Heart left ventricle (tissue), 16 donors: ENCODE measurements at places on chromosomes 16 and 17. TPM values are rescaled to one million over a fixed set of nuclear protein-coding genes. Genes with fewer than 3 reads are reported as not detected.

TPSD1 gene
- not detected for total RNA-seq

GPR179 gene
- total RNA-seq = not detected

CTRB1 gene
- 3.7 TPM for total RNA-seq

FSCN2 gene
- total RNA-seq = 0.63 TPM

CNTNAP4 gene
- not detected for total RNA-seq

TBC1D3B gene
- 1.3 TPM for total RNA-seq

WNT3 gene
- total RNA-seq = 1.2 TPM

XYLT2 gene
- total RNA-seq = 12.0 TPM

TEFM gene
- total RNA-seq = 22.9 TPM

CD300H gene
- total RNA-seq = not detected

GRCh38 chr17:74444406-74444805 is 12.5 kb downstream of the GPRC5C start:
- DNase-seq = no peak

GRCh38 chr16:48180868-48181480 is 25.2 kb upstream of the ABCC12 start:
- DNase-seq = no peak

DNA sequence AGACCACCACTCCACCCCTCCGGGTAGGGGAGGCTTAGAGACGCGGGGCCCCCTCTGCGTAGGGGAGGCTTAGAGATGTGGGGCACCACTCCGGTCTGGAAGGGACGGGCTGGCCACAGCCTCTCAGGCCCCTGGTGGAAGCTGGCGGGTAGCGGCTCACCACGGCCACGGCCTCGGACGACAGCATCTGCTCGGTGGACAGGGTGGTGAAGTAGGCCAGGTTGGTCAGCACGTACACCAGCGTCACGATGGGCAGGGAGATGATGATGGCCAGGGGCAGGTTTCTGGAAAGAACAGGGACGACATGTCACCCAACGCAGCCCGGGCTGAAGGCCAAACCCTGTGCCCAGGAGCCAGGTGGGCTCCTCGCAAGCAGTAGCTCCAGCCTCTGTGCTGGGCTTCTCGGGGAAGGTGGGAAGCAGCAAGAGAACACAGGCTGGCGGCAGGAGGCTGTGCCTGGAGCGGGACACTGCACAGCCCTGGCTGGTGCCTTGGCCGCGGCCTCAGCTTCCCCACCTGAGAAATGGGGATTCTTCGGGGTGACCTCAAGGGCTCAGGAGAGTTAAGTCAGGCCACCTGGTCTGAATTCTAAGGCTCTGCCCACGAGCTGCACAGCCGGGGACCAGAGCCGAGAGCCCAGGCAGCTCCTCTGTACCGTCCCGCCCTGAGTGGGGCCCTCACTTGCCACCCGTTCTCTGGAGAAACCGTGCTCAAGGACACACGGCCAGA is 29.6 kb downstream of the SLC7A5 start:
- no peak for DNase-seq

- DNase-seq = no peak
Measured at GRCh38 chr17:79535728-79536025, 75.2 kb downstream of the RBFOX3 start.

- DNase-seq = peak; percentile 45
Measured at GRCh38 chr17:31492880-31493655, 101.6 kb downstream of the RAB11FIP4 start.

DNA sequence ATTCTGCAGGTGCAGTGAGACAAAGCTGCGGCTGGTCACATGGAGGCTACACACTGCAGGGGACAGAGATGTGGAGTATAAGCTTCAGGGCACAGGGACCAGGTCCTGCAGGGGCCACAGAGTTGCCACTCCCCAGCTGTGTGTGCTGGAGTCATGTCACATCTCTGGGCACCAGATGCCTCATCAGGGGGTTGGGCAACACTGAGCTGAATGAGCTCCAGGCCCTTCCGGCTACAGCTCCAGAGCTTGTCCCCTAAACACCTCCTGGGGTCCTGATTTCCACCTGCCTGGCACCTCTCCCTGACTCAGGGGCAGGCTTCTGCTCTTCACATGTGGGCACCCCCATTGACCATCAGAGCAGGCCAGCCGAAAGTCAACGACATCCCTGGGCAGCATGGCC is 32.5 kb downstream of the SPHK1 start:
- no peak for DNase-seq

DNA sequence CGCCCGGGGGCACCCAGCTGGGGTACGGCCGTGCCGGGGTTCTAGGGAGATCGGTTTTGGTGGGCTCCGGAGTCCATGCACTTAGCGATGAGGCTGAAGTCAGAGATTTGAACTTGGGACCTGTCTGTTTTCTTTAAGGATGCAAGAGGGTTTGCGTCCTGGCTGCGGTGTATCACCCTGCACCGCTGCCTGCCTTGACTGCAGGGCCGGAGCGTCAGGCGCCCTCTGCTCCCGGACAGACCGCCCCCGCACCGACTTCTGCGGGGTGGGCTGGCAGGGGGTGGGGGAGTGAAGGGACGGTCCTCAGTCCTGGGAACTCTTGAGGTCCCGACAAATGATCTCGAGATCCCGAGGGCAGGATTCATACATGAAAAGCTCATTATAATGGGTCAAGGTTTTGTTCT is 701 bp downstream of the PDP2 start:
- no peak for DNase-seq

DNA sequence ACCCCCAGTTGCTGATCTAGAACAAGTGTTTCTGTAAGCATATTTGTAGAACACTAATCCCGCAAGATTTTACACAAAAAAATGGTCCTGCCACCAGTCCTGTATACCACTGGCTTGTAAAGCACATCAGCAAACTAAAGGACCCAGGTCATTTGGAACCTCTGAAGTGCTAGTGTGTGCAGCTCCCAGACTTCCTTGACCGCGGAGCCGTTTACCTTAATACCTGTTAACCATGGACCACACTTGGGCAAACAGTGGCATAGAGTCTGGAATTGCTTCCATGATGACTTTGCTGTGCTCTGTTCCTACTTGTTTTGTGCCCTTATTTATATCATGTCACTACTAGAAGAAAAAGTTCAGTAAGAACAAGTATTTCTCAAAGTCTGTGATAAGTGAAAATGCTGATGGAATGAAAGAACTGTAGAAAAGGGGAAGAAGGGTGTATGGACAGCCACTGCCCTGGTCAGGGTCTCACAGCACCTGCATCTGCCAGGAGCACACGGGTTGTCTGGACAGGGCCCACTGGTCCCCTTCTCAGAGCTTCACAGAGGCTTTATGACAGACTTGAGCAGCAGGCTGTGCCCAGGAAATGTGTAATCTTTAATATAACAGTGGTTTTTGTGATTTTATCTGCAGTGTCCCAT is 29.3 kb downstream of the ALDH3A2 start:
- no peak for DNase-seq

- no peak for DNase-seq
Measured at GRCh38 chr17:81593105-81593871, 41.1 kb upstream of the FAAP100 start.

GRCh38 chr17:32519228-32520103 is 32.7 kb downstream of the CDK5R1 start:
- peak; percentile 49 for DNase-seq

- DNase-seq = no peak
Measured at GRCh38 chr17:20123209-20123608, 114.0 kb downstream of the SPECC1 start.

GRCh38 chr17:37831492-37831891 is 86.6 kb upstream of the HNF1B start:
- DNase-seq = no peak

DNA sequence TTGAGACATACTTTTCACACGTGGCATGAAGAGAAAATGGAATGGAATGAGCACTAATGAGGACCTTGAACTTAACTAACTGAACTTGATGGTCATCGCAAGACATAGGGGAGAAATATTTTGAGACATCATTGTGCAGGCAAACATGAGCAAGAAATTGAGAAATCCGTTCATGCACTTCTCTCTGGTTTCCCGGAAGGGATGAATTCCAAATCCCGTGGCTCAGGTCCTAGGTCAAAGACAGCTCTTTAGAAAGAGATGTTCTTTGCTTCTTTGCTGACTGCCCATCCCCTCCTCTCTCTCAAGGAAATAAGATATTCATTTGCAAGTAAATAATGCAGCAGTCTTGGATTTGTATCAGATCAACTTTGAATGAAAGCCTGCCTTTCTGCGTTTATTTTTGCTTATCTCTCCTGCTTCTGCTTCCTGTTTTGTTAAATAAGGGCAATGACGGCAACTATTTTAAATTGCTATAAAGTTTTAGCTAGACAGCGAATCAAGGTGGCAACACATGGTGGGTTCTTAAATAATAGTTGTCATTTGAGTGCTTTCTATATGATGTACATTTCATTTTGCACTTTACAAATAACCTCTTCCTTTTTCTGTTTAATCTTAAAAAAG is 657.8 kb downstream of the MAF start:
- DNase-seq = no peak

DNA sequence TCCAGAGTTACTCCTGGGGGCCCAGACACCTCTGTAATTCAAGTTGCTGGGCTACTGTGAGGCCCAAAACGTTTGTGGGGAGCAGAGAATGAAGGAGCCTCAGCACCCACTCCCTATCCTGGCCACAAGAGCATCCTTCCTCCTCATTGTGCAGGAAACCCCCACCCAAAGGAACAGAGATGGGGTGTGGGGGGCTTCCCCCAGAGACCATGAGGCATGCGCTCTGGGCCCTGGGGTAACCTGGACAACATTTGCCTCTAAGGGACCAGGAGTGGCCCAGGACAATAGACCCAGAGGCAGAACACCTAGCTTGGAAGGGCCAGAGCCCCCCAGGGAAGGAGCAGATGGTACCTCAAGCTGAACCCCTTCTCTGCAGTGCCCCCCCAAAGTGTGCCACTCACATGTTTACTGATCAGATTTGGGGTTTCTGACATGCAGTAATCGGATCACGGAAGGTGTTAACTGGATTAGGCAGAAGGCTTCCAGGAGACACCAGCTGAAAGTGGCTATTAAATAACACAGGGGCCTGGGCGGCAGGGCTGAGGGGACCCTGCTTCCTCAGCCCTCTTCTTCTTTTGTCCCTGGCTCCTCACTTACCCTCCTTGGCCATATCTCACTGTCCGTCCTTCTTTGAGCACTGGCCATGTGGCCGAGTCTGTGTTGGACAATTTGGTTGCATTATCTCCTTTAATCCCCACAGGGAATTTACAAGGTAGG is 50.8 kb downstream of the SDK2 start:
- no peak for DNase-seq

- no peak for DNase-seq
Measured at GRCh38 chr17:18860161-18860972, 2.4 kb downstream of the PRPSAP2 start.

DNA sequence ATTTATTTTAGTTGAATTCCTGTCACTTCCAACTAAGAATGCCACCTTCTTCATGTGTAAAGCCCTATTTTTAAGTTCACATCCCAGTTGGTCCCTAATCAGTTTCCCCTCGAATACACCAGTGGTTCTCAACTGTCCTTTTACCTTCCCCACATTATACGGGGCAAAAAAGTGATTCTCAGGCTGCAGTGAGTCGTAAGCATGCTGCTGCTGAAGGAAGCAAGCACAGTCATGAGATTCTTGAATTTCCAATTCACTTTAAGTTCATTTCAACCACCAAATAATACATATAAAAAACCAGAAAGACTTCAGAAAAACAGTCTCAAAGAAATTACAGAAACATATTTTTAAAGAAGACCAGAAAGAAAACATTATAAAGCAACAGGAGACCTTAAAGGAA is 47.9 kb downstream of the UBE2G1 start:
- DNase-seq = no peak

DNA sequence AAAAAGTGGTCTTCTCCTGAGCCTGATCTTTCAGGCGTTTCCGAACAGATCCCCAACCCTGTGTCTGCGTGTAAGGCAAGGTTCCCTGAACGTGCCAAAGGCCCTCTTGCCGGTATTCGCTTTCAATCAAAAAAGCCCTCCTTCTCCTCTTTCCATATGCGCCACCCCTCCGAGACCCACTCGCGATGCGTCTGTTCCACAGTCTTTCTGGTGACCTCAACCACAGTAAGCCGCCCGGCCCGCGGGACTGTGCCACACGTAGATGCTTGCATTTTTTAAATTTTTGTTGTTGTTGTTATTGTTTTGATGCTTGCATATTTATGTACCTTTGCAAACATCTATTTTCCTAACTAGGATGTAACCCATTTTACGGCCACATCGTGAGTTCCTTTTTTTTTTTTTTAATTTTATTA is 607 bp upstream of the PRPSAP1 start:
- DNase-seq = no peak

DNA sequence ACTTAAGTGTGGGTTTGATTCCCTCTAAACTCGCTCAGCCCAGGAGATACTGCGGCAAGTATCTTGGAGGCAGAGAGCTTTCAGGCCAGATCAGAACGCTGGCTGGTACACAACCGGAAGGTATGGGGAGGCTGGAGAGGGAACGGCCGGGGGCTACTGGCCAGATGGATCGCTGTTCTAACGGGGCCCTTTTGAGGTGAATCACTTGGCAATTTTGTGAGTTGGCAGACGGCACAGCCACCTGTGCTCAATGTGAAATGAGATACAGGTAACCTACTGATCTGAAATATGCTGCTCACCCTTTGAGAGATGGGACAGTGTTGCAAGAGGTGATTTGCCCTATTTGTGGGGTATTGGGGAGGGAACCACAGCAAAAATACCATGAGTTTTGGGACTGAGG is 622.9 kb upstream of the RBFOX1 start:
- no peak for DNase-seq

GRCh38 chr16:77894162-77894561 is 105.8 kb downstream of the VAT1L start:
- DNase-seq = peak; percentile 32

GRCh38 chr16:19210968-19211367 is 42.9 kb downstream of the SYT17 start:
- DNase-seq = no peak

DNA sequence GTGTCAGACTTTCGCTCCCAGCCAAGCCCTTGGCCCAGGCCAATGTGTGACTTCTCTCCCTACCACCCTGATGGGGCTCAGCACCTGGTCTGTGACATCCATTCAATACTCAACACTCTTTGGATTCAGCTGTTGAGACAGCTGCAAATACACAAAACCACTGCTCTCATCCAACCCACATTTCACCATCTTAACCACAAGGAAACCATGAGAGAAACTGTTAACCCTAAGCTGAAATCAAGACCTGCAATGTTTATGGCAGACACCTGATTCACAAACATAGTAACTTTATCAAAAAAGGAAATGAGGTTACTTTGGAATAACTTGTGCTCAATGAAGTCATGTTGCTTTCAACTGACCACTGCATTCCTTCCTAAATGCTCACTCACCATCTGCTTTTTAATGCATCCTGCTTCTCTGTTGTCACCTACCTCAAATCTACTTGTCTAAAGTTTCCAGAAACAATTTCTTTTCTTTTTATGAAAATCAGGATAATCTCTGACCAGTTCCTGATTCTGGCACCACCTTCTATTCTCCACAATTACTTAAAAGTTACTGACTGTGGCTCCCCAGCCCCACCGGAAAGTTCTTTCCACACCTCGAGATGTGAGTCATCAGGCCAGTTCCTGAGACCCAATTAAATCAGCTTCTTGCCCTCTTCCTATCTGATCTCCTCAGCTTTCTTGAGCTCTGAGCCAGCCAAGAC is 88.2 kb downstream of the NOG start:
- no peak for DNase-seq

DNA sequence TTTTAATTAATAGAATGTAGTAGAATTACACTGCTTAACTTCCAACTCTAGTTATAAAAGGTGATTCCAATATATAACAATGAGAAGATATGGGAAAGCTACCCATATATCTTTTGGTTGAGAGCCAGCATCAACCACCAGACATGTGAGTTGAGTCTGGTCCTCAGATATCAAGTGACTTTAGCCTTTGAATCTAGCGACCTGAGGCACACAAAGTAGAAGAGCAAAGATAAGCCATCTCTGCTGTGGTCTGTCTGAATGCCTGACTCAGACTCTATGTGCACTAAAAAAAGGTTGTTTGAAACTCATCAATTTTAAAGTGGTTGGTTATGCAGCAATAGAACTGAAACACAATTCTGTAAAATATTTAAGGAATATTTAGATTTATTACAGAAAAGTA is 492.5 kb upstream of the SOX9 start:
- DNase-seq = no peak
